ENCODE measurements at places on chromosomes 4 and X. TPM values are rescaled to one million over a fixed set of nuclear protein-coding genes. Genes with fewer than 3 reads are reported as not detected.

Gene DCLK2
- 9.3 TPM for total RNA-seq

Gene IGFBP7
- total RNA-seq: 271 TPM

Gene TBC1D8B
- 1.7 TPM for total RNA-seq

Gene MSANTD1
- not detected for total RNA-seq

Gene FABP2
- total RNA-seq: not detected

Gene RIPPLY1
- 0.08 TPM for total RNA-seq

Gene GNRHR
- not detected for total RNA-seq

Gene OPRPN
- total RNA-seq: not detected

Gene C4orf54
- not detected for total RNA-seq

Gene MAGEC2
- not detected for total RNA-seq

Gene TCEAL6
- not detected for total RNA-seq

Gene HERC5
- 5.2 TPM for total RNA-seq

Gene MXRA5
- total RNA-seq: not detected

Measured in A549 treated with DMSO at 1 μM for 4 hours (cell line).